ENCODE measurements at places on chromosomes 2 and 18. TPM values are rescaled to one million over a fixed set of nuclear protein-coding genes. Genes with fewer than 3 reads are reported as not detected.

DNA sequence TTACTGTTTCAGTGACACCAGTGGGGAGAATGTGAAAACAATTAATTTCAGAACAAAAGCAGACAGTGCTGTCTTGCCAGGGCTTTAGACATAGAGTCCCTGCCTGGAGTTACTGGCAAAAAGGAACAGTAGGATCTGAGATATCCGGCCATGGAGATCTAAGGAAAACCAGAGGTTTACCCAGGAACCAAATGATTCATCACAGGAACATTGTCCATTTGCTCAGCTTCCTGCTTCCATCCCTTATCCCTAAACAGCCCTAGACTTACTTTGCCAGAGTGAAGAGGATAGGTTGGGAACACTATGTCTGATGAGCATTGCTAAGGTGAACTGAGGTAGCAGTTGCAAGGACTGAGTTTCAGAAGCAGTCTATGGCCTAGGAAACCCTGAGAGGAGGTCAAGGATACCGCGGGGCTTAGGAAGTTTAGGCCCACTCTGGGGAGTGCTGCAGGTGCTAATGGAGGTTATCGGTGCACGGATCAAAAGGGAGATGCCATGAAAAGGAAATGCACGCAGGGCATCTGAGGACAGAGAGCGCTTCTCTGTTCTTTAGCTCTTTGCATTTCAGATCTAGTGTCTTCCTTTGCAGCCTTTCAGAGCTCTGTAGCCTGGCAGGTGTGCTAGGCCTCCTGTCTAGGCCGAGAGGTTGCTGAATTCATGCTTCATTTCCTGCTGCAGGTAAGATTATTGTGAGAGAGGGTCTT is 223.9 kb downstream of the CDCA7 start:
- DNase-seq = no peak

DNA sequence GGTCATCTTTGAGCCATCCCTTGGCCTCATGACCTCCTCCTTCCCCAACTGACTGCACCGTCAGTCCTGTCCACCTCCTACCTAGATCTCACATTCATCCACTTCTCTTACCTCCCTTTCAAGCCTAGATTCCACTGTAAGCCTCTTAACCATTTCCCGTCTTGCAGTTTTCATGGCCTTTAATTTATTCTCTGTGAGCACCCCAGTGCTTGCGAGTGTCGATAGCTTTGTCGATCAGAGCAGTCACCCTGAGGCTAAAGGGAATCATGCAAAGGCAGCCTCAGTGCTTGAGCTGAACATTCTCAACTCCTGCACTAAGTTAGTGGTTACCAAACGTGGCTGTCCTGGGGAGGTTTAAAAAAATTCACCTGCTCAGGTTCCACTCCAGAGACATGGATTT is 14.7 kb downstream of the ARHGAP25 start:
- DNase-seq = no peak

GRCh38 chr2:212227755-212228154 is 310.8 kb downstream of the ERBB4 start:
- peak; percentile 26 for DNase-seq

- no peak for DNase-seq
These were observed 117.6 kb upstream of the KLF7 start for GRCh38 chr2:207283356-207283755.

CRYBA2 gene
- total RNA-seq = 5.9 TPM

TUBB8B gene
- total RNA-seq = not detected

FSHR gene
- not detected for total RNA-seq
